ENCODE measurements at places on chromosomes 4 and X.

GRCh38 chrX:9597361-9598035 is 132.6 kb downstream of the TBL1X start:
- DNase-seq, result no peak

DNA sequence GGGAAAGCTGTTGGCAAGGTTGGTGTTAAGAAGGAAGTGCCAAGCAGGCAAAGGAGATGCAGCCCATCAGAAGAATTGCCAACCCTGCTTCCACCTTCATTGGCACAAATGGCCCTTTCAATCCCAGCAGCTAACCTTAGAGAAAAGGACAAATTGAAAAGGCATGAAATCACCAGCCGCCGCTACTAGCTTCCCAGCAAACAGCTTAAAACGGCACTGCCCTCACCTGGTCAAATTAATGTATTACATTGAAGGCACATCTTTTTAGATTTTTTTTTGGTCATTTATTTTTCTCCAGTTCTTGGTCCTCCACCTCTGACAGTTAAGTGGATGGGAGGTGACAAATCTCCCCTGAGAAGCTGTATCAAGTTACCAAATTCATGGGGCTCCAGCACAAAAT is 51.0 kb upstream of the NHSL2 start:
- peak; percentile 43 for DNase-seq

DNA sequence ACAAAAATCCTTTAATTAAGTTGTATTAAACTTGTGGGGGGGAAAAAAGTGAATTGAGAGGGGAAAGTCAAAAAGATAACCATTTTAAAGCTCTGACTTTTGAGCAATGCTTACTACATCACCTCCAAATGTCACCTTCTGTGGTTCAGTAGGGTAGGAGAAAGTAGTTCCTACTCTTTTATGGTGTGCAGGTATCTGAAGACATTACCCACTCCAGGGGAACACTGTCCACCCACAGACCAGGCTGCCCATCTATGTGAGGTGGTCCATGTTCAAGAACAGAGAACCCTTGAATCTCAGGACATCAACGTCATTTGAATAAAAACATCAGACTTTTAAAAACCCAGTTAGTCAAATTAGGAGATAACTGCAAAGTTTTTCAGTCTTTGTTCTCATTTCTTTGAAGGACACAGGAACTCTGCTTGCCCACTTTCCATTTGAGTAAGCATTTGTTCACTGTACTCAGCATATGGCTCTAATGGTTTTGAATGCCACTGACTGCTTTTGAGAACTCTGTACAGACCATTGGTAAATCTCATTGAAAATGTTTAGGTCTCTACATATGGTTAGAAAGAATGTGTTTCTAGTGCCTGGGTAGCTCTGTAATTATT is 18.4 kb downstream of the NMU start:
- DNase-seq, result no peak

DNA sequence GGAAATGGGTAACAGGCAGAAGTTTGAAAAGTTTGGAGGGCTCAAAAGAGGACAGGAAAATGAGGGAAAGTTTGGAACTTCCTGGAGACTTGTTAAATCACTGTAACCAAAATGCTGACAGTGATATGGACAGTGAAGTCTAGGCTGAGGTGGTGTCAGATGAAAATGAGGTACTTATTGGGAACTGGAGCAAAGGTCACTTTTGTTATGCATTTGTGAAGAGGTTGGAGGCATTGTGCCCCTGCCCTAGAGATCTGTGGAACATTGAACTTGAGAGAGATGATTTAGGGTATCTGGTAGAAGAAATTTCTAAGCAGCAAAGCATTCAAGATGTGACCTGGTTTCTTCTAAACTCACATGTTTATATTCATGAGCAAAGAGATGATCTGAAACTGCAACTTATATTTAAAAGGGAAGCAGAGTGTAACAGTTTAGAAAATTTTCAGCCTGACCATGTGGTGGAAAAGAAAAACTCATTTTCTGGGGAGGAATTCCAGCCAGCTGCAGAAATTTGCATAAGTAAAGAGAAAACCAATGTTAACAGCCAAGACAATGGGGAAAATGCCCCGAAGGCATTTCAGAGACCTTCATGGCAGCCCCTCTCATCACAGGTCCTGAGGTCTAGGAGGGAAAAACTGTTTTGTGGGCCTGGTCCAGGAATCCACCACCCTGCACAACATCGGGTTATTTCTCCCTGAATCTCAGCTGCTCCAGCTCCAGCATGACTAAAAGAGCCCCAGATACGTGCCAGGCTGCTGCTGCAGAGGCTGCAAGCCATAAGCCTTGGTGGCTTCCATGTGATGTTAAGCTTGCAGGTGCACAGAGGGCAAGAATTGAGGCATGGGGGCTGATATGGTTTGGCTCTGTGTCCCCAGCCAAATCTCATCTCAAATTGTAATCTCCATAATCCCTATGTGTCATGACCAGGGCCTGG is 632.5 kb upstream of the GNPDA2 start:
- DNase-seq, result no peak

DNA sequence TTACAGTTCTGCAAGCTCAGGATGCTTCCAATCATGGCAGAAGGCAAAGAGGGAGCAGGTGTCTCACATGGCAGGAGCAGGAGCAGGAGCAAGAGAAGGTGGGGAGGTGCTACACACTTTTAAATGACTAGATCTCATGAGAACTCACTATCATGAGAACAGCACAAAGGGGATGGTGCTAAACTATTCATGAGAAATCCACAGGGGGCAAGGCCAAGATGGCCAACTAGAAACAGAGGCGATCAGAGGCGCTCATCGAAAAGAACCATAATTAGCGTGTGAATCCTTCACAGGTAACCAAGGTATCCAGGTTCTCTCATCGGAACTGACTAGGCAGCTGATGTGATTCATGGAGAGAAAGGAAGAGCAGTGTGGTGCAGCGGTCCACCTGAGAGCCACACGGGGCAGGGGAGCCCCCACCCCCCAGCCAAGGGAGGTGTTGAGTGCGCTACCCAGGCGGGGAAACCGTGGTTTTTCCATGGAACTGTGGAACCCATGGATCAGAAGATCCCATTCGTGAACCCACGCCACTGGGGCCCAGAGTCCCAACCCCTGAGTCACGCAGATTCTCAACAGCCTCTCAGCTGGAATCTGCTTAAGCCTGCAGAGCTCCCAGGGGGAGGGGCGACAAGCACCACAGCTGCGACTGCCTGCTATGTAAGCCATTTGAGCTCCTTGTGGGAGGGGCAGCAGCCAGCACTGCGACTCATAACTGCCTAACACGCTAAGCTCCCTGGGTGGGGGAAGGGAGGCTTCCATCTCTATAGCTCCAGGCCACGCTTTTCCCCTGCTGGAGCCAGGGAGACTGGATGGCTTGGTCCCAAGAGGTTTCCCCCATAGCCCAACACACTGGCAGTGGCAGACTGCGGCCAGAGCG is 46.7 kb downstream of the FGF16 start:
- DNase-seq, result peak; percentile 37

Data from HEK293T (cell line).